Non-pigmented ciliary epithelial cell (primary cell): ENCODE measurements at places on chromosomes 1 and 21.

DNA sequence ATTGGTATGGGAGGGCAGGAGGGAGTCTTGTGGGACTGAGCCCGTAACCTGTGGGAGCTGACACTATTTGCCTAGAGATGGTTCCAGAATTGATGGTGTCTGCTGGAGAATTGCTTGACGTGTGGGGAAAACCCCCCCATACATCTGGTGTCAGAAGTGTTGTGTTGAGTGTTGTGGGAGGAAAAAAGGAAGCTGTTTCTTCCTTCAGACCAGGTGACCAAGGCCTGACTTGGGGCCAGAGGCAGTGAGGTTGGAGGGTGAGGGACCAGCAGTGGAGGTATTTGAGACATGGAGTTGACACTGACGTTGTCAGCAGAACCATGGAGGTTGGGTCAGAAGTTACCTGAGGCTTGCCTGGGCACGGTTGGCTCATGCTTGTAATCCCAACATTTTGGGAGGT is 8.3 kb downstream of the SHISAL2A start:
- no peak for DNase-seq

DNA sequence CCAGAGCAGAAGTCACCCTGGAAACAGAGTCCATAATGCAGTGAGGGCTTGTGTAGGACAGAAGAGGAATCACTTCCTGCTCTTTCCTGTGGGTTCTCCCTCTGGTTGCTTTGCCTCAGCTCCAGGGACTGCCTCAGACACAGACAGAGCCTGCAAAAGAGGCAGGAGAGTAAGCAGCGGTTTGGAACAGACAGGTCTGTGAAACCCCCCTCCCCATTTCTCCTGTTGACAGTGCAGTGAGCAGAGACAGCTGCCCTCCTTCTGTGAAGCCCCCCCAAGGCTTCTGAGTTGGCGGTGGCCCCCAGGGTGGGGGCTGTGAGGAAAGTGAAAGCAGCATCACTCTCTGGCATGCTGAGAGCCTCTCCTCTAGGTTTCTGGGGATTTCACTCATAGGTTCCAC is 53.0 kb downstream of the MAB21L3 start:
- no peak for DNase-seq

DNA sequence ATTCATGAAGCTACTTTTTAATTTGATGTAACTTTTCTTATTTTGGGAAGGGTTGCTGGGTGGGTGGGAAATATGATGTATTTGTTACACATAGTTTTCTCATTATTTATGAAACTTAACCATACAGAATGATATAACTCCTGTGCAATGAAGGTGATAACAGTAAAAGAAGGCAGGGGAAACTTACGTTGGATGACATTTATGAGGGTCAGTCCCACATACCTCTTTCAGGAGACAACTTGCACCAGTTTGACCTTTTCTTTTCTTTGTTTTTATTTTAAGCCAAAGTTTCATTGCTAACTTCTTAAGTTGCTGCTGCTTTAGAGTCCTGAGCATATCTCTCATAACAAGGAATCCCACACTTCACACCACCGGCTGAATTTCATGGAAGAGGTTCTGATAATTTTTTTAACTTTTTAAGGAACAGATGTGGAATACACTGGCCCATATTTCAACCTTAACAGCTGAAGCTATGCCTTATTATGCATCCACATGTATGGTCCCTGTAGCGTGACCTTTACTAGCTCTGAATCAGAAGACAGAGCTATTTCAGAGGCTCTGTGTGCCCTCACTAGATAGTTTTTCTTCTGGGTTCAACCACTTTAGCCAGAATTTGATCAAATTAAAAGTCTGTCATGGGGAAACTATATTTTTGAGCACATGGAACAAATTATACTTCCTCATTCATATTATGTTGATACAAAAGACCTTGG is 28.0 kb upstream of the KIAA1614 start:
- DNase-seq = no peak

DNA sequence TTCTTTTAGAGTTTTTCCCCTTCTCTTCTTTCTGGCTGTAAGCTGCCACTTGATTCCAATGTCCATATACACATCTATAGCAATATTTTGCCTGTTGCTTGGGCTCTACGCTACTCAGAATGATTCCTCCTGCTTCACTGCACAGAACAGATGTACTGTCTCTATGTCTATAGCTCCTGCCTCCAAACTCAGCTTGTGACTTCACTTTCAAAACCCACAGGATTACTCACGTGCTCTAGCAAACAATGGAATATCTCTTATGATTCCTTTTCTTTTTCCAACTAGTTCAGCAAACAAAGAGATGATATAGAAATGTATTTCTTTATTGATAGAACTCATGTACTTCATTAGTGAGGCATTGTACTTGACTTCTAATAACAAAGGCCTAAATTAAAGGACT is 80.5 kb upstream of the SOX13 start:
- no peak for DNase-seq
